ENCODE measurements at places on chromosomes 16 and 17. TPM values are rescaled to one million over a fixed set of nuclear protein-coding genes. Genes with fewer than 3 reads are reported as not detected.

CDYL2 gene
- 5.9 TPM for total RNA-seq

DNA sequence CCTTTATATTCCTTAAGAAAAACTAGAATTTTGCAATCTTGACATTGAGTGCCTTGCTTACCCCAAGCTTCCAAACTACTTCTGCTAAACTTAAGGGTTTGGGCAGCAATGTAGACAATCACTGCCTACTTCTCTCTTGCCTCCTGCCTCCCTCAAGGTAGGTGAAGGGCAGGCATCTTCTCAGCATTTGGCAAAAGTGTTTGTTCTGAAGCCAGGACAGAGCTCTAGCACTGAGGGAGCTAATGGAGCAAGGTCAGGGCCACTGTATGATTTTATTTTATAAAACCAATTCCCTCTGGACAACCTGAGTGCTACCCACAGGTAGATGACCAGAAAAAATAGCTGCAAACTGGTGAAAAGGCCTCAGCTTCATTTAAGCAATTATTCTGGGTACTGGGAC is 111.8 kb downstream of the IRX3 start:
- no peak for DNase-seq

- DNase-seq: no peak
These were observed 15.7 kb upstream of the WFDC1 start for GRCh38 chr16:84278968-84279367.

DNA sequence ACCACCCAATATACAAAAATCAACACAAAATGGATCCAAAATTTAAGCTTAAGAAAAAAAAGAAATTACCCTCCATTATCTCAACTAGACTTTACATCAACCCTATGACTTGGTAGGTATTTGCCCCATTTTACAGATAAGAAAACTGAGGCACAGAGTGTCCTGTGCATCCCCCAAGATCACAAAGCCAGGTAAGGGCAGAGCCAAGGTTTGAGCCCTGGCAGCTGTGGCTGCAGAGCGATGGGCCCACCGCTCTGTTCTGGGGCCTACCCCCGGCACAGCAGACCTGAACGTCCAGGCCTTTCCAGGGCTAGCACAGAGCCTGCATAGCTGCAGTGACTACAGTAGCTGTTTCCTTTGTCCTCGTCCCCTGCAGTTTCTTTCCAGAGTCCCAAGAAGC is 417.6 kb downstream of the SOX9 start:
- no peak for DNase-seq

DNA sequence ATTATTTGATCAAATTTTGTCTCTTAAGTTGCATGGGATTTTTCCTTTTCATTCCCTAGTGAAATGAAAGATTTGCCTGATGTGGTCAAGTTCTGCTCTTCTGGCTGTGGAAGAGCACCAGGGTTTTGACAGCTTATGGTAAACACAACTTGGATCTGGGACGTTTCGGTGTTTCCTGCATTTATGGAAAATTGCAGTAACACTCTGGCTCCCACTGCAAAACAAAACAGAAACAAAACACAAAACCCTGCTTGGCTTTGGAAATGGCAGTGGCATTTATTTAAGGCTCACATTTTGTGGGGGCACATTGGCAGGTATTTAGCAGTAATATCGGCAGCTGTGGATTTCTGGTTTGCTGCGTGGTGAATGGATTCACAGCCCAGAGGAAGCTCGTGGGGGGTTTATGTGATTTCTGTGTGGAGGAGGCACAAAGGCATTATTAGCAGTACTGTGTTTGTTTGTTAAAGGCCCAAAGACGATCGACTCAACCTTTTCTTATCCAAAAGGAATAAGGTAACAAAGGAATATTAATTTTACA is 377.8 kb downstream of the SNX29 start:
- no peak for DNase-seq

DNA sequence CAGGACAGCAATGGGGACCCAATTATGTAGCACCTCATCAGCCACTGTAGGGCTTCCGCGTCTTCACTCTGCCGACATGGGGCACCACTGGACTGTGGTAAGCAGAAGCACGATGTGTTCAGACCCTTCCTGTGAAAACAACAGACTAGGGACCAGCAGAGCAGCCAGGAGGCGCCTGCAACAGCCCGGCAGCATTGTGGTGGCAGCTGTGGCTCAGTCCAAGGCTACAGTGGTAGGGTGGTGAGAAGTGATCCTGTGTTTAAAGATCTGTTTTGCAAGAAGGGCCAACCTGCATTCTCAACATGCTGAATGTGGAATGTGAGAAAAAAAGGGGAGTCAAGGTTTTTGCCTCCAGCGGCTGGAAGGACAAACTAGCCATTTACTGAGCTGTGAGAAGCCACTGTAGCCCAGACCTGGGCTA is 80.8 kb downstream of the GAS7 start:
- DNase-seq: no peak

- no peak for DNase-seq
These were observed 109.0 kb downstream of the SYCE1L start for GRCh38 chr16:77308163-77308561.

DNA sequence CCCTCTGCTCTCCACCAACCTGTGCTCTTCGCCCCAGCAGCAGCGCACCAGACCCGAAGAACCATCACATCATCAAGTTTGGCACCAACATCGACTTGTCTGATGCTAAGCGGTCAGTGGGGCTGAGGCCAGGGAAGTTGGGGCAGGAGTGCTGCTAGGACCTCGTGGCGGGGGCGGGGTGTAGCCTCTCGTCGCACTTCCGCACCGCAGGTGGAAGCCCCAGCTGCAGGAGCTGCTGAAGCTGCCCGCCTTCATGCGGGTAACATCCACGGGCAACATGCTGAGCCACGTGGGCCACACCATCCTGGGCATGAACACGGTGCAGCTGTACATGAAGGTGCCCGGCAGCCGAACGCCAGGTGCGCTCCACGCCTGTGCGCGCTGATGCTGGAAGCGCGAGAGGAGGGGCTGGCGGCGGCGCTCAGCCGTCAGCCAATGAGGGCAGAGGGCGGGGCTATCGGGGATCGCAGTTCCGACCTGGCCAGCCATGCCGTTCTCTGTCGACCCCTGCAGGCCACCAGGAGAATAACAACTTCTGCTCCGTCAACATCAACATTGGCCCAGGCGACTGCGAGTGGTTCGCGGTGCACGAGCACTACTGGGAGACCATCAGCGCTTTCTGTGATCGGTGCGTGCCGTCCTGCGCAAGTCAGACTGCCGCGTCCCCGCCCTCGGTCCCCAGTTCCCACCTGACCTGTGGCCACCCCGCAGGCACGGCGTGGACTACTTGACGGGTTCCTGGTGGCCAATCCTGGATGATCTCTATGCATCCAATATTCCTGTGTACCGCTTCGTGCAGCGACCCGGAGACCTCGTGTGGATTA is 3.2 kb upstream of the TMEM88 start:
- DNase-seq: no peak

GRCh38 chr17:64773836-64774761 is 112.0 kb upstream of the SMURF2 start:
- DNase-seq: no peak

DNA sequence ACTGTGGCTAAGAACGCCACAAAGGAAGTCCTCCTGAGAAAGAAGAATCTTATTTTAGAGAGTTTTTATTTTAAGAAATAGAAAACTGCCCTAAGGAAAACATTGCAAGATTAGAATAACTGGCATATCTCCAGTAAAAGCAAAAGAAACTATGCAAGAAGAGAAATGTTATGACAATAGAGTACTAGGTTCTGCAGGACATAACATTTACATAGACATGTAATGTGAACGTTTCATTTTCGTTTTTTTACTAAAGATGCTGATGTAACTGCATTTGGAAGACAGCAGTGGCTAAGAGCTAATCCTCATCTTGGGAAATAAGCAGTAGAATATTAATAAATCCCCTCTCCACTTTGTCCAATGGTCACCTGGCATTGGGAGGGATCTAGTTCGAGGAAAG is 7.8 kb upstream of the ASGR2 start:
- no peak for DNase-seq

GRCh38 chr17:77045441-77046041 is 95.2 kb upstream of the SEC14L1 start:
- no peak for DNase-seq

KRT38 gene
- not detected for total RNA-seq

DNA sequence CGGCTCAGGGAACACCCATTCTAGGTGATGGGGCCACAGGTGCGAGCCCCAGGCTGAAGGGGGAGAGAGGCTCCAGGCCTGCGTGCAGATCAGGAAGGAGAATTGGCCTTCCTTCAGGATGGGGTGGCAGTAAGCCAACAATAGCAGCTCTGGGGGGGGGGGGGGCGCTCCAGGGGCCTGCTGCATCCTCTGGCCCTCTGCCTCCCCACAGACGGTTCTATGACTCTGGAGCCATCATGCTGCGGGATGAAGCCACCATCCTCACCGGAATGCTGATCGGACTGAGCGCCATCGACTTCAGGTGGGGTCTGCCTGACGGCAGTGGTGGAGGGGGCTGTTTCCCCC is 6.1 kb downstream of the RUNDC3A start:
- DNase-seq: no peak

DNA sequence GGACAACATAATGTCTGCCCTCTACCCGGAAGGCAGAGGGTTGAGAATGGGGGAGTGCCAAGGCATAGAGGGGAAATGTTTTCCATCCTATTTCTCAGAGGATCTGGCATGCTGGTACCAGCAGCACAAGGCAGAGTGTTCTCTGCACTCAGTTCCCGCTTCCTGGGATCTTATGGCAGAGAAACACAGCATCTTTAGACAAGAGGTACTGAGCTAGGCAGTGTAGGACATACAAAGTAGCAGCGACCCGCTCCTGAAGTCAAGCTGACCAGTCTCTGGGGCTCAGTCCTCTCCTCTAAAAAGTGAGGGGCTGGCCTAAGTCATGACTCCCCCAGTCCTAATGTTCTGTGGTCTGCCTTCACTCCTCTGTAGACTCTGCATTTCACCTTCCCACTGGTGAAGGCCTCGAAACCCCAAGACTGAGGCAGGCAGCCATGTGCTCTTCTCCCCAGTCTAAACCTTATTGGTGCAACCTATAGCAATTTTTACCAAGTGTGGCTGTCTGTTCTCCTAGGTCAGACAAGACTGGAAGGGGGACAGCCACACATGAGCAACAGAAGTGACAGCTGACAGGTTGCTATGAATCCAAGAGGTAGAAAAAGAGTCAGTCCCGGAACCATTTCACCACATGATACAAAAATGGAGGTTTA is 11.3 kb upstream of the TSPOAP1 start:
- DNase-seq: no peak

- DNase-seq: no peak
These were observed 224.7 kb downstream of the BCAS3 start for GRCh38 chr17:60902399-60902798.

GRCh38 chr16:85859818-85860125 is 39.2 kb upstream of the IRF8 start:
- DNase-seq: no peak

P2RX1 gene
- total RNA-seq: 2.4 TPM

DNA sequence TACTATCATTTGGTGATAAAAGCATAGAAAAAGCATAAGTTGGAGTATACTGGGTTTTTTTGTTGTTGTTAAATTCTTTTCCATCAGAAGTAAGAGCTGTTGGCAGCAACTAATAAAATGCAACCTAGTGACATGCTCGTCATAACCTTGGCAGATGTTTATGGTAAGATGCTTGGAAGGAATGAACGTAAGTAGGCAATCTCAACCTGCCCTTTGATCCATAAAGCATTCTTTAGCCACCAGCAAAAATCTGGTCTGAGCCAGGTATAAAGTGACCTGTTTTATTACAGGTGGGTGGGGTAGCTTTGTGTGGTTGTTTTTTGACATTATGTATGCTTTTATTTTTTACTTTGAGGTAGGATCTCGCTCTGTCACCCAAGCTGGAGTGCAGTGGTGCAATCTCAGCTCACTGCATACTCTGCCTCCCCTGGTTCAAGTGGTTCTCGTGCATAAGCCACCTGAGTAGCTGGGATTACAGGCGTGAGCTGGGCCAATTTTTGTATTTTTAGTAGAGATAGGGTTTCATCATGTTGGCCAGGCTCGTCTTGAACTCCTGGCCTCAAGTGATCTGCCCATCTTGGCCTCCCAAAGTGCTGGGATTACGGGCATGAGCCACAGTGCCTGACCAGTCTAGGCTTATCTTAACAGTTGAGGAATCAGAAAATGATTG is 22.0 kb downstream of the WSB1 start:
- no peak for DNase-seq

IRX5 gene
- not detected for total RNA-seq

DNA sequence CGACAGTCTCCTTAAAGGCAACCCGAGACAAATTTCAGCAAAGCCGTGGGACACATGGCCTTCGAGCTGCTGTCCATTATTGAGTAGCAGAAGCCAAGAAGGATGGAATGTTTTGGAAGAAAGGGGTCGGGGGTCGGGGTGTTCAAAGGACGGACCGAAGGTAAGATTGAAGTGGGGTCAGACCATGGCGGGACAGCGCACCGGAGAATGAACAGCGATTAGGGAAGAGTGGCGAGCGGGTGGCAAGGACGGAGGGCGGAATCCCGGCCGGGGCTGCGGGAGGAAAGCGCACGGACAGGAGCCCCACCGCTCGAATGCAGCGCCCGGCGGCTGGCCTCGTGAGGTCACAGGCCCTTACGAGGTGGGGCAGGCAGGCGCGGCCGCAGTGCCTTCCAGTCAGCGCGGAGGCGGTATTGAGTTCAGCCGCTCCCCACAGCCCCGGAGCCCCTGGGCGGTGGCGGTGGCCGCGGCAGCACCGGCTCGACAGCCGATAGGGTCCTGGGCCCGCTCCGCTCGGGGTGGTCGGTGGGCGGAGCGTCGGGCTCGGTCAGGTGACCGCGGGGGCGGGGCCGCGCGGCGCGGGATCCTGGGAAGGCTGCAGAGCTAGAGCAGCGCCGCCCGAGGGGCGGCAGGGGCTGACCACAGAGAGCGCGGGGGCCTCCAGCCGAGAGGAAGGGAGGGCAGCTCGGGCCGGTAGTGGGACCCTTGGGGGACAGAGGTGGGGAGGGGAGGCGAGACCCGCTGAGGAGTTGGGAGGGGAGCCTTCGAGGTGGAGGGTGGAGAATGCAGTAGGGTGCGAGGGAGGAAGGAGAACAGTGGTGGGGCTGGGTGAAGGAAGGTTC is at the start of gene EFCAB13:
Gene EFCAB13, plus strand, starts transcription at position 574 of the 842 bp plus-strand sequence. CDS start 4,399 bp downstream, outside the sequence.
- DNase-seq: peak; percentile 70

- DNase-seq: no peak
These were observed 2.6 kb downstream of the TRIM65 start for GRCh38 chr17:75894049-75894733.

- DNase-seq: no peak
These were observed 107.7 kb downstream of the TOX3 start for GRCh38 chr16:52439171-52439701.

DNA sequence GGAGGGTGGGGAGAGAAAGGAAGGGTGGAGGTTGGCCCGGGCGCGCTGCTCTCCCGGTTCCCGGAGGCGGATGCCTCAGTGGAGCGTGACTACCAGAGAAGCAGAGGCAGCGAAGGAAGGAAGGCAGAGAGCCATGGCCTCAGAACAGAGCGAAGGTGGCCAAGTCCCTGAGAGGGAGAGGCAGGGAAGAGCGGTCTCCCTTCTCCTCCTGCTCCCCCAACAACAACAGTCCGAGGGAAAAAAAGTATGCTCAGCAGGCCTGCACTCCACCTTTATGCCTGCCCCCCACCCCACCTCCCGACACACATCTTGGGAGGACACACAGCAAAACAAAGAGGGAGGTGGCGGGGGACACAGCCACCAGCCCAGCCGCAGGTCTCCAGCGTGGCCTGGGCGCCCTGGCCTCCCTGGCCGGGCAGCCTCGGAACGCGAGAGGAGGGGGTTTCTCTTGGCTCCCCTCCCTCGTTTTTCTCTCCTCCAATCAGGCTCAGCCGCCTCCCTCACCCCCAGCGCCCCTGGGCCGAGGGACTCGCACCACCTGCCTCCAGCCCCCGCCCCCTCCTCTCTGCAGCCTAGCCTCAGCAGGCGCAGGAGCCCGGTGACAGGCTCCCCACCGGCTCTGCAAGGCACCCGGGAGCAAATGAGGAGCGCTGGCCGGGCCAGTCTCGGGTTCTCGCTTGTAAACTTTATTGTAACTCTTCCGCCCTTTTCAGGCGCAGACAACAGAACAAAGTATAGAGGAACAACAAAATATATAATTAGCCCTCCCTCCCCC is 1.1 kb upstream of the HOXB7 start:
- no peak for DNase-seq
